Diencephalon (tissue), 1 donor: ENCODE measurements at places on chromosomes 7 and 10. TPM values are rescaled to one million over a fixed set of nuclear protein-coding genes. Genes with fewer than 3 reads are reported as not detected.

The INPP5A gene
- total RNA-seq: 84.0 TPM

The CNNM1 gene
- 6.5 TPM for total RNA-seq

The GIMAP4 gene
- 10.8 TPM for total RNA-seq

The IL6 gene
- total RNA-seq: not detected
